Thoracic aorta endothelial cell (primary cell): ENCODE measurements at places on chromosomes 12 and 14. TPM values are rescaled to one million over a fixed set of nuclear protein-coding genes. Genes with fewer than 3 reads are reported as not detected.

SLC35F4 gene
- not detected in 2 replicates for total RNA-seq

FGF6 gene
- not detected in 2 replicates for total RNA-seq

SOAT2 gene
- total RNA-seq: not detected in 2 replicates

SLC6A12 gene
- total RNA-seq: not detected in 2 replicates

FOXN4 gene
- total RNA-seq: not detected in 2 replicates

ITPR2 gene
- 111 and 123 TPM in 2 replicates for total RNA-seq

SLC15A5 gene
- total RNA-seq: not detected in 2 replicates

NEUROD4 gene
- not detected in 2 replicates for total RNA-seq

LRP1-AS gene
- total RNA-seq: not detected in 2 replicates

CLEC4A gene
- 0.14 TPM in 1 of 2 replicates, not detected in the other for total RNA-seq

A2M gene
- total RNA-seq: 2.0 and 3.0 TPM in 2 replicates

IGFBP6 gene
- total RNA-seq: 12.2 and 15.7 TPM in 2 replicates

NPC2 gene
- total RNA-seq: 123 and 139 TPM in 2 replicates

AQP2 gene
- total RNA-seq: not detected in 2 replicates

DLK1 gene
- total RNA-seq: not detected in 2 replicates

TMEM233 gene
- 4.1 and 5.9 TPM in 2 replicates for total RNA-seq

TMEM132C gene
- total RNA-seq: 0.13 TPM in 1 of 2 replicates, not detected in the other
